Mesothelial cell of epicardium (in vitro differentiated cells): ENCODE measurements at places on chromosomes 12 and 14. TPM values are rescaled to one million over a fixed set of nuclear protein-coding genes. Genes with fewer than 3 reads are reported as not detected.

GRCh38 chr12:26122061-26122680 lies 2.7 kb downstream of the BHLHE41 start:
- DNase-seq = peak; percentile 56

The TMEM121 gene
- 4.3 to 6.0 TPM (median 5.6 TPM) in 3 replicates for total RNA-seq

GRCh38 chr12:117498880-117499279 lies 137.5 kb upstream of the NOS1 start:
- no peak for DNase-seq

DNA sequence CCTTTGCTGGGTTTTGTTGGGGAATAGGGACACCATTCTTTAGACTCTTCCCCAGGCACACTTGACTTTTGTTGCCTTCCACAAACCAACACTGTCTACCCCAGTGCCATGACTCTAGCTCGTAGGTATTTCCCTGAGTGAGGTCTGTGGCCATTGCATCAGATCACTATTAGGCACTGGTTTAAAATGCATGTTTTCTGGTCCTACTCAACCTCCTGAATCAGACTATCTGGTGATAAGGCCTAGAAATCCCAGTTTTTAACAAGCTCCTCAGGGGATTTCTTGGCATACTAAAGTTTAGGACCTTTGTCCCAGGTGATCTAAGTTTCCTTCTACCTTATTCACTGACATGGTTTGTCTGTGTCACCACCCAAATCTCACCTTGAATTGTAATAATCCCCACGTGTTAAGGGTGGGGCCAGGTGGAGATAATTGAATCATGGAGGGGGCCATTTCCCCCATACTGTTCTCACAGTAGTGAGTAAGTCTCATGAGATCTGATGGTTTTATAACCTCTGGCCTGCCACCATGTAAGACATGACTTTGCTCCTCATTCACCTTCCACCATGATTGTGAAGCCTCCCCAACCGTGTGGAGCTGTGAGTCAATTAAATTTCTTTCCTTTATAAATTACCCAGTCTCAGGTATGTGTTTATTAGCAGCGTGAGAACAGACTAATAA lies 87.8 kb upstream of the PSMC1 start:
- DNase-seq = no peak

- no peak for DNase-seq
These were observed 238.5 kb downstream of the GPHN start for GRCh38 chr14:66746316-66747006.

DNA sequence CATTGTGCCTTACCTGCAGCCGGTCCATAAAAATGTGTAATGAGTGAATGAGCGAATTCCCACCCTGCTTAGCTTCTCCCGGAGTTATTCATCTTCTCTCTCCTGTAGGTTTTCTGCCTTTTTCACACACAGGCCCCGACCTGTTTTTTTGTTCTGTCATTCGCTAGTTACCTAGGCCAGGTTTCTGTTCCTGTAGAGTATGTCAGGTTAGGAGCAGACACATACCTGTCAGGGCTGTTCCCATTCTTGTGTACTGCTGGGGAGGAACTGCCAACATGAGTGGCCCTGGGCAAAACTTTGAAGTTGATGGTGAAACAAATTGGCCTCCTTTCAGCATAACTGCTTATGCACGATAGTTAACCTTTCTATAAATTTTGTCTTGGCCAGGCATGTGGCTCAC lies 140.1 kb downstream of the SYNE2 start:
- no peak for DNase-seq

The POLE2 gene
- 8.3 to 9.3 TPM (median 8.5 TPM) in 3 replicates for total RNA-seq

DNA sequence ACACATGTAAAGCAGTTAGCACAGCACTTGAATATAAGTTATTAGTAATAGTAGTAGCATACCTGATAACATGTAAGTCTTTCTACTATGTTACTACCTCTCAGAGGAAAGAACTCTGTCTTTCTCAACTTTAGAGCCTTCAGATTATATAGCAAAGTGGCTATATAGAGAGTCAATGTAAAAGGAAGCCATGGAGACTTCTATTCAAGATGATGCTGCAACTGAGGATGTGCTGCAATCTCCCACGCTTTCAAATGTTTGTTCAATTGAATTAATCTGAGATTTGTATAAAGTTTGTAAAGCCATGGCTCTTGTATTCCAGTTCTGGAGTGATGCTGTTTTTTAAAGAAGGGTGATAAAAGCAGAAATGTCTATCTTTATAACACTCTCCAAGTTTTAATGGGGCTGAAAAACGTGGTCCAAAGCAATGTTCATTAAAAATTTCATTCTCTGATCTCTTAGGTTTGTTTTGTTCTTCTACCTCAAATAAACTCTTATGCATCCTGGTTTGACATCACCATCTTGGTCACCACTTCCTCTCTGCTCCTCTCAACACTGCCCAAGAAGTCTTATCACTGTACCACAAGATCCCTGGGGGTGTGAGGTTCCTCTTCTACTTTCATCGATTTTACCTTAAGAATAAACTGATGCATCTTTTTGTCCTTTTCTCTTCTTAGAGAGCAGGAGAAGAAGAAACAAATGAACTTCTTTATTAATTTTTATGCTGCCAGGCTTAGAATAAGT lies 40.6 kb downstream of the C12orf42 start:
- DNase-seq = no peak

- DNase-seq = no peak
These were observed 30.1 kb downstream of the CLEC1A start for GRCh38 chr12:10068644-10069043.

- DNase-seq = no peak
These were observed 16.3 kb downstream of the GLTP start for GRCh38 chr12:109863847-109864712.

The RND1 gene
- 14.9 to 15.8 TPM (median 15.0 TPM) in 3 replicates for total RNA-seq

GRCh38 chr14:51428981-51429380 lies 188.9 kb downstream of the TMX1 start:
- DNase-seq = no peak

DNA sequence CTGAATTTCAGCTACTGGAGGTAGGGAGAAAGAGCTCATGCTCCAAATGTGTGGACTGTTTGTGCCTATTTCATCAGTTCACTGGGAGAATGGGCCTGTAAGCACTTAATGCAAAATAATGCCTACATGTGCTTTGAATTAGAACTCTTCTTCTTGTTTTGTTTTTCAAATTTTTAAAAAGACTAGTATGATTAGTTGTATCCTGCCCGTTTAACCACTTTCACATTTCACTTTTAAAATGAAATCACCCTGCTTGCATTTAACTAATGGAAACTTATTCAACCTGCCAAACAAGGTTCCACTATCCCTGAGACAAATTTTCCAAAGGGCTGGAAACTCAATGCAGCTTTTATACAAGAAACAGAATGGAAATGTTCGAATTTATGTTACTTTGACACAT lies 79.7 kb downstream of the SAMD4A start:
- DNase-seq = no peak

DNA sequence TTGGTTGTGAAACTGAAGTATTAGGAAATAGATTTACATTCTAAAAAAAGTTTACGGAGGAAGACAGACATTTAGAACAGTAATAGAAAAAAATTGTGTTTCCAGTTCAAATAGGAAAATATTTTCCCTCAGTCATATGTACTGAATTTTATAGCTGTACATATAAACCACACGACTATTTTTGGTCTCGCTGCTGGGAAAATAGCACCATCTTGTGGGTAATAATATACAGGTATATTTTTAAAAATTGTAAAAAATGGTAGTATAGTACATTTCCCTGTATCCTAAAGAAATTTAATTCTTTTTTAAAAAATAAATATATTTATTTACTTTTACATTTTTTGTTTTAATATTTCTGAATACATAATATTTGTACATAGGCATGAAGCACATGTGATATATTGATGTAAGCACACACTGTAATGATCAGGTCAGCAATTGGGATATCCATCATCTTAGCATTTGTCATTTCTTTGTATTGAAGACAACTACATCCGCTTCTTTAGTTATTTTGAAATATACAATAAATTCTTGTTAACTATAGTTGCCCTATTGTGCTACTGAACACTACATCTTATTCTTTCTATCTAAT lies 168.6 kb downstream of the ALX1 start:
- no peak for DNase-seq

GRCh38 chr12:58931518-58931917 lies 11.2 kb upstream of the LRIG3 start:
- no peak for DNase-seq

DNA sequence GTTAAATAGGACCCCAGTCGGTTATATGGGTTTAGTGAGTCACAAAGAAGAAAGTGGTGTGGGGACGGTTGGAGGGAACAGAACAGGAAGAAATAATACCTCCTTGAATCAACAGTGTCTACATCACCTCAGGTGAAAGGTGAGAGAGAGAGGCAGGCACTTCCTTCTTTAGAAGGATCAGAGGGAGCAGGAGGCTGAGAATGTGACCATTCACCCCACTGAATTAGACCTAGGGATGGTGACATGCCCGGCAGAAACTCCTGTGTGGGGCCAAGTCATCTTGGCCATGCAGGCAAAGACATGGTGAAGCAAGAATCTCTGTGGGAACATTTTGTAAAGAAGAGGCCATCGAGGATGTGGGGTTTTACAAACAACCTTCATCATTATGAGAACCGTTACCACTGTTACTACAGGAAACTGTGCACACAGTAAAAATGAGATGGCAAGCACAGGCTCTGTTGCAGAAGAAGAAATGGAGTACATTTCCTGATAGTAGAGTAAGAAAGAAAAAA lies 1196.9 kb downstream of the VRK1 start:
- no peak for DNase-seq

The KCNC2 gene
- 0.97 to 1.6 TPM (median 1.4 TPM) in 3 replicates for total RNA-seq

GRCh38 chr12:52561880-52562449 lies 9.0 kb upstream of the KRT71 start:
- DNase-seq = no peak

The KRT75 gene
- total RNA-seq = not detected in 3 replicates

DNA sequence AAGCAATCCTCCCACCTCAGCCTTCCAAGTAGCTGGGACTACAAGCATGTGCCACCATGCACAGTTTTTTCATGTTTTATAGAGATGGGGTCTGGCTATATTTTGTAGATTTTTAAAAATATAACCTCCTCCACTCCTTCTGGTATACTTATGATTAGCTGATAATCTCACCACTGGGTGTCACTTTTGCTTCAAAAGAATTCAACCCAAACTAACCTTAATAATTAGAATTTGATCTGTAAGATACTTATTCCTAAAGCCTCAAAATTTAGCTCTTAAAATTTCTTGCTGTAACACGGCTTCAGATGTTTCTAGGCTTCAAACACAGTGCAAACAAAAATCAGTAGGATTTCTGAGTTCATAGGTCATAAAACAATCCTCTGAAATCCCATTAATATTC lies 130.3 kb downstream of the CEP83 start:
- DNase-seq = no peak
